Naive thymus-derived CD4-positive, alpha-beta T cell (primary cell): ENCODE measurements at places on chromosomes 11 and 22.

DNA sequence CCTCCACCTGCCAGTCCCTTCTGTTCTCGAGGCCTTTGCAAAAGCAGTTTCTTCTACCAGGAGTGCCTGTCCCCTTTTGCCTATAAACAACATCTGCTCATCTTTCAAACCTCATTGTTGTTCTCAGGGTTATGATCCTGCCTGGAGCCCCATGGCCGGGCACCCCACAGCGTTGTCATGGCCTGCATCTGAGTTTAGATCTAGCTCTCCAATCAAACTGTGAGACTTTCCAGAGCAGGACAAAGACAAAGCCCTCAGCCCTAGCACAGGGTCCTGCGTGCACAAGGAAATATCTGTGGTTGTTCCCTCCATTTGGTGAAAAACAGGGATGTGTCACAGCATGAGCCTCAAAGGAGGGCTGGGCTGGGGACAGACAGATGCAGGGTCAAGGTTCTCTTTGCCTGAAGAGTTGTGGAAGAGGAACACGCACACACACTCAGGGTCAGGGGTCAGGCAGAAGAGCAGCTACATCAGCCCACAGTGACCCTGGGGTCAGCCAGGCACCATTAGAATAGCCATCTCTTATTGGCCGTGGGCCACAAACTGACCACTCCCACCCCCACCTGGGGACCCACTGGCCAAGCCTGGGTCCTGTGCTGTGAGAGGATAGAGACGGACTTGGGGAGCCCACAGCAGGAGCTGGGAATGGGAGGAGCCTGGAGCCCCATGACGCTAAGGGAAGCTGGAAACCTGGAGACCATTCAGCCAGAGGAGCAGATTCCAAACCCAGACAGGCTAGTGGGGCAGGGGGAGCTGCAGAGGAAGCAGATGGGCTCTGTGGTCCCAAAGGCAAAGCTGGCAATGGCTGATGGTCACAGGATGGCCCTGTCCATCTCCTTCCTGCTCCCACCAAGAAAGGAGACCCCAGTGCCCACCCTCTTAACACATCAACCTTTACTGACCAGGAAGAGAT is 99.4 kb downstream of the PDE2A start:
- no peaks in the 10 kb centered on the region for H3K4me1 ChIP-seq
- DNase-seq: no peak
- H3K36me3 ChIP-seq: no peaks in the 10 kb centered on the region
- no peak overlapping the region for H3K27ac ChIP-seq
- H3K4me3 ChIP-seq: no peak overlapping the region

GRCh38 chr11:86941871-86942599 is 13.2 kb downstream of the FZD4 start:
- H3K27me3 ChIP-seq: no peaks in the 10 kb centered on the region
- H3K27ac ChIP-seq: no peak overlapping the region
- no peak for DNase-seq
- no peaks in the 10 kb centered on the region for H3K36me3 ChIP-seq

DNA sequence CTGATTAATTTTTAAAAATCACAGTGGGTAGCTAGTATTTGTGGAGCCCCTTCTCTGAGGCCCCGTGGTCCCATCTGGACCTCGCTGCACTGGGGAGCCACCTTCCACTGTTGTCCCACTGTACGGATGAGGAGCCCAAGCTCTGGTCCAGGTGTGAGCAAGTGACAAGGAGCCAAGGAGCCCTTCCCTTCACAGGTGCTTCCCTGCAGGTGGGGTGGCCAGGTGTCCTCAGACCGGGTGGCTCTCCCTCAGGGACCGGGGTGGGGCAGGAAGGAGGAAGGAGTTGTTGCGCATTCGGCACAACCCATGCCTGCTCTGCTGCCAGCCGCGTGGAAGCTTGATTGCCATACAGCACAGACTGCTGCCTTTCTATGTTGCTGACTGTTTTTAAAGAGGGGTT is 10.4 kb upstream of the SEPTIN5 start:
- no peaks in the 10 kb centered on the region for H3K27me3 ChIP-seq
- H3K36me3 ChIP-seq: no peaks in the 10 kb centered on the region
- no peak overlapping the region for H3K4me3 ChIP-seq
- no peaks in the 10 kb centered on the region for H3K4me1 ChIP-seq
- DNase-seq: no peak

DNA sequence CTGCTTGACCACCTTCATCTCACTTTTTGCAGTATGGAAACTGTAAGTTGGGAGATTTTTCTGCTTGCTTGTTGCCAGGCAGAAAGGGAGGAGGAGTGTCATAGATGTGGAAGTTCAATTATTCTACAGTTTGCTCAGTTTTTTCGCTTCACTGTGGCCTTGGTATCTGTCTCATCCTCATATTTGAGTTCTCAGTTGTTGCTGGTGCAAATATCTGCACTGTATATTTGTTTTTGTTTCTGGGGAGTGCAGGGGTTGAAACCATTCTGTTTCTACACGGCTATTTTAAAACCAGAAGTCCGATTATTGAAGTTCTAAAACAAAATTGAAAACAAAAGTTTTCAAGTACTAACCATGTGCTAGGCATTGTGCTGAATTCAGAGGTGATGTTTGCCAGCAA is 153.4 kb downstream of the JRKL start:
- H3K36me3 ChIP-seq: no peaks in the 10 kb centered on the region
- H3K27ac ChIP-seq: no peak overlapping the region
- H3K27me3 ChIP-seq: no peaks in the 10 kb centered on the region

- no peaks in the 10 kb centered on the region for H3K4me1 ChIP-seq
- no peak within 1 kb of the TSS for H3K4me3 ChIP-seq
- no peaks in the 10 kb centered on the region for H3K36me3 ChIP-seq
These were observed at the start of gene TCN1 for GRCh38 chr11:59866397-59866796. Gene TCN1 (minus strand): TSS chr11:59866487. CDS start chr11:59866470, 17 bp downstream.
